Left lung (tissue), 14 donors: ENCODE measurements at places on chromosomes 7 and 10. TPM values are rescaled to one million over a fixed set of nuclear protein-coding genes. Genes with fewer than 3 reads are reported as not detected.

Gene C10orf62
- not detected for total RNA-seq

DNA sequence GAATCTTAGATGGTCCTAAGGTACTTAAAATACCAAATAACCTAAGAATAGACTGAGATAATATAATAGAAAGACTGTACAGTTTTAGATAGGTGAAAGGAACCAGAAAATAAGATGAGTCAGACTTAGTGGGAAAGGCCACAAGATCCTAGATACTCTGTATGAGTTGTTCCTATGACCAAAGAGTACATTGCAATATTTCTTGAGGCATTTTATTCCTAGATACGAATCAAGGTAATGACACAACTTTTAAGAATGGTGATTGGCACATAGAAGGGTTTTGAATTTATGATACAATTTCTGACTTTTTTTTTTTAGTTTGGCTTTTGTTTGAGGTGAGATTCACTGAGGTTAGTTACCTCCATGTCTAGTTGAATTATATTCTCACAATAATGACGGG, 30.2 kb downstream of the MGAM start:
- DNase-seq: no peak

Gene TASOR2
- 54.1 TPM for total RNA-seq

GRCh38 chr10:61338146-61338545, 115.0 kb downstream of the TMEM26 start:
- DNase-seq: no peak

Gene SHH
- 5.7 TPM for total RNA-seq

Gene BAIAP2L1
- 31.8 TPM for total RNA-seq
